ENCODE measurements at places on chromosomes 7 and 10. TPM values are rescaled to one million over a fixed set of nuclear protein-coding genes. Genes with fewer than 3 reads are reported as not detected.

SPDYE8 gene
- not detected for polyA plus RNA-seq

DEPP1 gene
- polyA plus RNA-seq = 32.5 TPM

ZNF804B gene
- 0.02 TPM for polyA plus RNA-seq

LDB3 gene
- polyA plus RNA-seq = 1,223 TPM

MINDY4 gene
- 2.3 TPM for polyA plus RNA-seq

TUBAL3 gene
- 0.43 TPM for polyA plus RNA-seq

NUDT13 gene
- polyA plus RNA-seq = 2.7 TPM

PON1 gene
- not detected for polyA plus RNA-seq

ANKRD30A gene
- polyA plus RNA-seq = 0.02 TPM

NANOS1 gene
- polyA plus RNA-seq = 4.3 TPM

PLXNA4 gene
- 5.7 TPM for polyA plus RNA-seq

SH2D4B gene
- polyA plus RNA-seq = not detected

VSTM2A gene
- not detected for polyA plus RNA-seq

OR2A1 gene
- polyA plus RNA-seq = 0.02 TPM

PLXDC2 gene
- polyA plus RNA-seq = 5.5 TPM

All from right cardiac atrium (tissue), 5 donors.